ENCODE measurements at places on chromosomes 2 and 18. TPM values are rescaled to one million over a fixed set of nuclear protein-coding genes. Genes with fewer than 3 reads are reported as not detected.

C2orf78 gene
- total RNA-seq = not detected

ZSWIM2 gene
- total RNA-seq = not detected

DSC1 gene
- total RNA-seq = not detected

RAB11FIP5 gene
- 63.0 TPM for total RNA-seq

IHH gene
- total RNA-seq = 12.8 TPM

SERPINB13 gene
- not detected for total RNA-seq

ZNF385B gene
- 3.2 TPM for total RNA-seq

TMEM150A gene
- total RNA-seq = 31.9 TPM

LHCGR gene
- 0.32 TPM for total RNA-seq

RNF144A gene
- 15.4 TPM for total RNA-seq

ZBTB14 gene
- 14.1 TPM for total RNA-seq

PAIP2B gene
- 6.9 TPM for total RNA-seq

DES gene
- total RNA-seq = 3,602 TPM

RAD51AP2 gene
- not detected for total RNA-seq

TWIST2 gene
- total RNA-seq = 5.9 TPM

CDK15 gene
- 3.1 TPM for total RNA-seq

IL1R2 gene
- 2.3 TPM for total RNA-seq

LYG2 gene
- not detected for total RNA-seq

CCDC74A gene
- 11.5 TPM for total RNA-seq

PKDCC gene
- 128 TPM for total RNA-seq

TTN gene
- total RNA-seq = 92.5 TPM

PAX3 gene
- total RNA-seq = not detected

UGT1A5 gene
- 2.0 TPM for total RNA-seq

GALNT13 gene
- 0.23 TPM for total RNA-seq

BIN1 gene
- total RNA-seq = 131 TPM

IKZF2 gene
- 12.7 TPM for total RNA-seq

TSPYL6 gene
- total RNA-seq = not detected
